ENCODE measurements at places on chromosomes 6 and 20. TPM values are rescaled to one million over a fixed set of nuclear protein-coding genes. Genes with fewer than 3 reads are reported as not detected.

TP53TG5 gene
- under 0.01 TPM for total RNA-seq

LGSN gene
- total RNA-seq, result under 0.01 TPM

RNF39 gene
- total RNA-seq, result not detected

ADGRF1 gene
- total RNA-seq, result not detected

PNLDC1 gene
- not detected for total RNA-seq

KHDRBS2 gene
- total RNA-seq, result not detected

FRK gene
- total RNA-seq, result 1.9 TPM

APCDD1L gene
- 7.0 TPM for total RNA-seq

MLIP gene
- total RNA-seq, result not detected

FOXF2 gene
- 3.8 TPM for total RNA-seq

MROH8 gene
- 1.0 TPM for total RNA-seq

ATG5 gene
- 47.8 TPM for total RNA-seq

RAB32 gene
- 111 TPM for total RNA-seq

PLCB1 gene
- 50.3 TPM for total RNA-seq

LY6G5B gene
- total RNA-seq, result 2.1 TPM

C20orf144 gene
- total RNA-seq, result 0.09 TPM

BACH2 gene
- 0.09 TPM for total RNA-seq

PACSIN1 gene
- not detected for total RNA-seq

NOTCH4 gene
- total RNA-seq, result 0.85 TPM

FERMT1 gene
- 2.8 TPM for total RNA-seq

KCNK16 gene
- total RNA-seq, result not detected

OPRM1 gene
- not detected for total RNA-seq

GABRR1 gene
- total RNA-seq, result not detected

UBD gene
- total RNA-seq, result not detected

ASIP gene
- not detected for total RNA-seq

SALL4 gene
- total RNA-seq, result 0.28 TPM

THEMIS gene
- under 0.01 TPM for total RNA-seq

CST2 gene
- 0.71 TPM for total RNA-seq

RAB23 gene
- total RNA-seq, result 71.0 TPM

FAM83B gene
- under 0.01 TPM for total RNA-seq

PAK5 gene
- total RNA-seq, result not detected
